ENCODE measurements at places on chromosomes 13 and 19.

- no peak for DNase-seq
Measured at GRCh38 chr13:33543631-33544265, 258.2 kb upstream of the STARD13 start.

DNA sequence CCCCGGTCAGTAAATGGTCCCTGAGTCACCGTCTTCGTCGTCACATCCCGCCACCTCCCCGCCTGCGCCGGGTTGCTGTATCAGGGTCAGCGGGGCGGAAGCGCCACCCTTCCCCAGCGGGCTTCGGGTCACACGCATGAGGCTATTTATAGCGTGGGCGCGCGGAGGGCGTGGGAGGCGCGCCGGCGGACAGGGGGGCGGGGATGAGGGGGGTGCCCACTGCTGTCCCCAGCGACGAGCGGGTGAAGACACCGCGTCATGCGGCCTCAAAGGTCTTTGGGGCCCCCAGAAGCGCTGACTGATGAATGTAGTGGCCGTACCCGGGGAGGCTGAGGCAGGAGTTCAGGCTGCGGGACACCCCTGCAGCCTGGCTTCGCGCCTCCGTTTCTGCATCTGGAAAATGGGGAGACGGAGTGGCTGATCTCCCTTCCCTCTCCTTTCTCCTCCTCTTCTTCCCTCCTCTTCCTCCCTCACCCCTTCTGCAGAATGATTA lies 7.9 kb downstream of the UNC13A start:
- DNase-seq = no peak

DNA sequence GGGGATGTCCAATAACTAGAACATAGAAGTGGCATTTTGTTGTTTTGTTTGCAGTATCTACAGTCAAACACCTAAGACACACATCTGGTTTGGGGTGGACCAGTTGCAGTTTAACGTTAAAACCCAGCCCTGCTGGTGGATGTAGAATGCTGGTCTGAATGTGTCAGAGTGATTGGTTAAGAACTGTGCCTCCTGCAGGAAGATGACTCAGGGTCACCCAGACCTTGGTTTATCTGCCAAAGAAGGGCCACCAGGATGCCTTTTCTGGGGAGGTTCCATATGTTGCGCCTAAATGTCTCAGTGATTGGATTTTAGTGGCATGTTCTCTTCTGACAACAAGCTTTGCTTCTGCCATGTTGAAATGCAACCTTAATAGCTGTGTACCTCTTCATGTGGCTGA lies 23.1 kb downstream of the ZNF536 start:
- DNase-seq = no peak

DNA sequence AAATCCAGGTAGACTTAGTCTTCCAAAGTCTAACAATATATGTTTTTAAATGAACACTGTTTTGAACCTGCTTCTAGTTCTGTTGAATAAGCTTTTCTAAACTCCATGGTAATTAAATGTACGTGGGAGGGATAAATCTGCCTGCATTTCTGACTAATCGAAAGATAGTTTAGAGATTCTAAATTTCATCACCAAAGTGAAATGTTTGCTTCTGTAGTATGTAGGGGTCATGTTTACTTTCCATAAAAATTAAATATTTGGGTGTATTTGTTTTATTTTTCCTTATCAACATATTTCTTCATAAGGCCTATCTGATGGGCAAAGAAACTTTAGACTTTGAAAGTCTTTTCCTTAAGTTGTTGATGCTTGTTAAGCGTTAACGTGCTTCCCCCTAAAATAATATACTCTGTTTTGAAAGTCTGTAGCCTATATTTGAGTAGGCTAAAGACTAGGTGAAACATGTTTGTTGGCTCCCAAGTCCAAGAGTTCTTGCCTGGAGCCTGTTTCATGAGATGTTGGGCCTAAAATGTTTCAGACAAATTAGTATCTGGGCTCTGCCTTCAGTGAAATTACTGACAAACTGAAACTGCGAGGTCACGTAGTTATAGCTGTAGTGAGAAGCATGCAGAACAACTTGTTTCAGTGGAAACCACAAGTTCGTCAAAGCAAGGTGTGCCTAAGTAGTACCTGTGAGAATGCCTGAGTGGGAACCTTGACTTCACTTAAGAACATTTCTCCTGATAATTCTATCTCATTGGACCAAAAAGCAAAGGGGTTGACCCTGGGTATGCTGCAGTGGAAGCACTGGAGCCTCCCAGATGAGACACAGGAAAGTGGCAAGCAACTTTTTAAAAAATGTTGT lies 126.2 kb downstream of the LMO7 start:
- no peak for DNase-seq

- DNase-seq = no peak
Measured at GRCh38 chr13:59879281-59879680, 284.4 kb downstream of the DIAPH3 start.
